Heart left ventricle (tissue), 16 donors: ENCODE measurements at places on chromosomes 7 and 10. TPM values are rescaled to one million over a fixed set of nuclear protein-coding genes. Genes with fewer than 3 reads are reported as not detected.

GRCh38 chr7:85630904-85631600 lies 444.2 kb upstream of the SEMA3D start:
- DNase-seq, result no peak
- no peak overlapping the region for H3K4me3 ChIP-seq
- H3K4me1 ChIP-seq, result no peaks in the 10 kb centered on the region
- H3K27ac ChIP-seq, result no peak overlapping the region
- no peaks in the 10 kb centered on the region for H3K36me3 ChIP-seq
- no peaks in the 10 kb centered on the region for H3K27me3 ChIP-seq

GRCh38 chr10:72630144-72630543 lies 4.3 kb upstream of the MICU1 start:
- H3K4me3 ChIP-seq, result no peak overlapping the region
- H3K27ac ChIP-seq, result no peak overlapping the region
- no peak for DNase-seq
- H3K36me3 ChIP-seq, result no peaks in the 10 kb centered on the region
- peaks cover 7% of the 10 kb centered on the region for H3K4me1 ChIP-seq

DNA sequence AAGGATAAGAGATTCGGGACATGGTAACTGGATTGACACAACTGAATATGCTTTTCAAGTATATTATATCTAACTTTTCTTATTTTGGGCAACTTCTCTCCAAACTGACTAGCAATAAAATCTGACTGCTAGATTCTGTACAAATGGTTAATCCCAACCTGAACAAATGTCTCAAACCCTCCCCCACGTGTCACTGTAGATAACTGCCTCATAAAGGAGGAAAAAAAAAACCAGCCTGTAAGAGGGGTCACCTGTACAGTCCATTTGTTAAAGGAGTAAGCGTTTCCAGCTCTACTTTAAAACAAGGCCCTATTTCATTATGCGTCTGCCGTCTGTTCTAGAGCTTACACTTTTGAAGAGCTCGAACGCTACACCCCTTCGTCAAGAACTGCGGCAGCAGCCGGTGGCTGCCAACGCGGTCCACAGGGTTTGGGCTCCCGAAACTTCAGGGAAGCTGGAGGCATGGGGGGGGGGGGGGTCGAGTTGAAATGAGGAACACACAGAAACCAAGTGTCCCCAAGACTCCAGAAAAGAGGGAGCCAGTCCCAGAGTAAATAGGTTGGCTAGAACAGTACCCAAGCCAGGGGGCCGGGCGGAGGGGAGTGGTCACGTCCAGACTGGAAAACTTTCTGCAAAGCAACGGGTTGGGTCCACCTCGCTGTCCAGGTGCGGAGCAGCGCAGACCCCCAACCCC lies 492 bp downstream of the COG5 start:
- peaks cover 48% of the 10 kb centered on the region for H3K4me1 ChIP-seq
- peak overlapping the region; percentile 92 for H3K4me3 ChIP-seq
- H3K27me3 ChIP-seq, result no peaks in the 10 kb centered on the region
- DNase-seq, result no peak
- H3K36me3 ChIP-seq, result peaks cover 5% of the 10 kb centered on the region

GRCh38 chr10:130807721-130808120 lies 503.8 kb downstream of the TCERG1L start:
- no peaks in the 10 kb centered on the region for H3K27me3 ChIP-seq
- no peaks in the 10 kb centered on the region for H3K4me1 ChIP-seq
- no peak overlapping the region for H3K27ac ChIP-seq
- DNase-seq, result no peak

DNA sequence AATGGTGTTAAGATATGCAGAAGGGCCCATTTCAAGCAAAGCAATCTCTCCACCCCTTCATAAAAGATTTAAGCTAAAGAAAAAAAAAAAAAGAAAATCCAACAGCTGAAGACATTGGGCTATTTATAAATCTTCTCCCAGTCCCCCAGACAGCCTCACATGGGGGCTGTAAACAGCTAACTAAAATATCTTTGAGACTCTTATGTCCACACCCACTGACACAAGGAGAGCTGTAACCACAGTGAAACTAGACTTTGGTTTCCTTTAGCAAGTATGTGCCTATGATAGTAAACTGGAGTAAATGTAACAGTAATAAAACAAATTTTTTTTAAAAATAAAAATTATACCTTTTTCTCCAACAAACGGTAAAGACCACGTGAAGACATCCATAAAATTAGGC lies 28.6 kb downstream of the PPP3CB start:
- DNase-seq, result no peak
- H3K36me3 ChIP-seq, result no peaks in the 10 kb centered on the region
- peaks cover 13% of the 10 kb centered on the region for H3K4me1 ChIP-seq
- no peak overlapping the region for H3K4me3 ChIP-seq
- no peak overlapping the region for H3K27ac ChIP-seq
- no peaks in the 10 kb centered on the region for H3K27me3 ChIP-seq

- peaks cover 35% of the 10 kb centered on the region for H3K4me1 ChIP-seq
- H3K27me3 ChIP-seq, result no peaks in the 10 kb centered on the region
- H3K27ac ChIP-seq, result peak overlapping the region; percentile 64
- DNase-seq, result no peak
- no peak overlapping the region for H3K4me3 ChIP-seq
- no peaks in the 10 kb centered on the region for H3K36me3 ChIP-seq
Measured at GRCh38 chr7:139673230-139673629, 104.6 kb downstream of the HIPK2 start.

DNA sequence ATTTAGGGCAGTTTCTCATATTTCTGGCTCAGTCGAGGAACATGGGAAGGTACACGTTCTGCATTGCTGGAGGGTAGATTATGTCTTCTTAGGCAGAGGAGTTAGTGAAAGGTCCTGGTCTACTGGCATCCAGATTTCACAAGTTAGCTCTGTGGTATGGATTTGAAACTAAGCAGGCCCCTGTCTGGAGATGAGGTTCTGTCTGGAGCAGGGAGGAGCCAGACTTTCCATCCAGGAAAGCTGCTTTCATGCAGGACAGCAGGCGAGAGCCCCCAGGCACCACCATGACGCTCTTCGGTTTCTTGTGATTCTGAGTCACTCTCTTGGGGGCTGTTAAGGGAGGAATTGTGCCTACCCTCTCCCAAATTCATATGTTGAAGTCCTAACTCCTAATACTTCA lies 184.3 kb downstream of the KIAA1217 start:
- H3K27ac ChIP-seq, result no peak overlapping the region
- H3K4me1 ChIP-seq, result no peaks in the 10 kb centered on the region
- H3K4me3 ChIP-seq, result no peak overlapping the region
- H3K36me3 ChIP-seq, result no peaks in the 10 kb centered on the region
- no peaks in the 10 kb centered on the region for H3K27me3 ChIP-seq
- DNase-seq, result no peak

DNA sequence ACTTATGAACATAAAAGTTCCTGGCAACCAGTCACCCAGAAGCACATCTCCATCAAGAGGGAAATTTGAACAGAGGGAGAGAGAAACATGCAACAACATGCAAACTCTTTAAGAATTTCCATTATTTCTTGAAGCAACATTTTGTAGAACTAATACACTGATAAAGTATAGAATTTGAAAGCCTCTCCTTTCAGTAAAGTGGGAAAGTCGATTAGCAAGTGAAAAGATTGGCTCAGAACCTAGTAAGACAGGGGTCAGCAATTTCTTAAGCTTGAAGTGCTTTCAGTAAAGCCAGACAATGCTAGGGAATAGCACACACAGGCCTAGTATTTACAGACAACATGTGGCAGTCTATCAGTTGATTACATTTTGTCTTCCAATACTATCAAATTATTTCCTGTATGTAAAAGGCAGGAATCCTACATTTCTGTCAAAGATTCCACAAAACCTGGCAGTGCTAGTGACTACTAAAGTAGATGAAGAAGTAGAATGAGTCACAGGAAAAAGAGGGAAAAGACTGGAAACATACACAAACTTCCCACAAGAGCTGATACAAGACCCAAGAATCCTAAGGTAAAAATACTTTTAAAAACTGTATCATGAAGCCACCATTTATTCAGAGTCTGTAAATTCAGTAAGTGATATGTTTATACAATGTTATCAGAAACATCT lies 25.2 kb downstream of the DNAJC1 start:
- no peaks in the 10 kb centered on the region for H3K4me1 ChIP-seq
- no peaks in the 10 kb centered on the region for H3K27me3 ChIP-seq
- H3K36me3 ChIP-seq, result no peaks in the 10 kb centered on the region
- no peak overlapping the region for H3K27ac ChIP-seq
- no peak for DNase-seq

GRCh38 chr7:74475243-74475986 lies 21.7 kb downstream of the GTF2IRD1 start:
- no peaks in the 10 kb centered on the region for H3K27me3 ChIP-seq
- H3K27ac ChIP-seq, result no peak overlapping the region
- no peaks in the 10 kb centered on the region for H3K4me1 ChIP-seq
- no peak overlapping the region for H3K4me3 ChIP-seq

DNA sequence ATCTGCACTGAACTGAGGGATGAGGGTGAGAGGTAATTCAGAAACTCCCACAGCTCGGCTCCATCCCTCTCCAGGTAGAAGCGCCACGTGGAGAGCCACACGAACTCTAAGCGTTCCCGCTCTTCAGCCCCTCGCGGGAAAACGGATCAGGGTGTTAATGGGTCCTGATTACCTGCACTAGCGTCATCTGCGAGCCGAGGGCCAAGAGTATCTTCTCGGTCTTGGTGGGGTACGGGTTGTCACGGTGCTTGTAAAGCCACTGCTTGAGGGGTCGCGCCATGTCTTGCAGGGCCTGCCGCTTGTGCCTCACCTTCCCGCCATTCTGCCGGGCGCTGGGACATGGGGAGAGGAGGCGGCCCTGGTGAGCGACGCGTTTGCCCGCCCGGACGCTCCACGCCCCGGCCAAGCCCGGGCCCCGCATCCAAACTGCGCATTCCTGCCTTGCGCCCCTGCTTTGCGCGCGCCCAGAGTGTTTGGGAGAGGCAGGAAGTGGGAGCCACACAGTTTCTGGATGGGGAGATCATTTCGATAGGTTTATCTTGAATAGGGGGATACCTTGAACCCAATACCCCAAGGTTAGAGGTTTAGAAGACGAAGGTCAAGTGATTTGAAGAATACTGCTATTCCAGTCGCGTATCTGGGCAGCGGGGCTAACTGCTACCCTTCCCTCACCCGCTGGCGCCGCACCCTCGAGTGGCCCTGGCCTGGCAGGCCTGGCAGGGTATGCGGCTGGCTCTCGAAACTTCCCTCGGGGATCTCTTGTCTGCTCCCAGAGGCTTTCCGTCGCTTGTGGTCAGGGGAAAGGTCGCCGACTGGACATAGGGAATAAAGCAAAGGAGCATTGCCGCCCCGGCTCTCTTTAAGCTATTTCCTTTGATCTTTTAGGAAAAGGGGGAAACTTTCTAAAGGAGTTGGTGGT lies 4.2 kb downstream of the MKX start:
- peak overlapping the region; percentile 65 for H3K4me3 ChIP-seq
- no peaks in the 10 kb centered on the region for H3K36me3 ChIP-seq
- H3K27me3 ChIP-seq, result peaks cover 25% of the 10 kb centered on the region
- DNase-seq, result peak; percentile 55
- no peak overlapping the region for H3K27ac ChIP-seq

Gene GRID2IP
- total RNA-seq, result 0.08 TPM

- DNase-seq, result no peak
- no peak overlapping the region for H3K4me3 ChIP-seq
- peaks cover 22% of the 10 kb centered on the region for H3K4me1 ChIP-seq
- no peak overlapping the region for H3K27ac ChIP-seq
- H3K27me3 ChIP-seq, result no peaks in the 10 kb centered on the region
Measured at GRCh38 chr10:124565565-124566221, 104.1 kb downstream of the LHPP start.

GRCh38 chr10:84243759-84244158 lies 1.1 kb upstream of the RGR start:
- no peaks in the 10 kb centered on the region for H3K4me1 ChIP-seq
- no peak overlapping the region for H3K27ac ChIP-seq
- no peaks in the 10 kb centered on the region for H3K27me3 ChIP-seq
- no peak overlapping the region for H3K4me3 ChIP-seq

- peak; percentile 36 for DNase-seq
- H3K27ac ChIP-seq, result no peak overlapping the region
- H3K27me3 ChIP-seq, result peaks cover 5% of the 10 kb centered on the region
- no peaks in the 10 kb centered on the region for H3K4me1 ChIP-seq
- H3K4me3 ChIP-seq, result no peak overlapping the region
Measured at GRCh38 chr7:101546308-101546936, 82.7 kb downstream of the MYL10 start.
